Fibroblast of upper back skin (primary cell): ENCODE measurements at places on chromosomes 4 and X.

DNA sequence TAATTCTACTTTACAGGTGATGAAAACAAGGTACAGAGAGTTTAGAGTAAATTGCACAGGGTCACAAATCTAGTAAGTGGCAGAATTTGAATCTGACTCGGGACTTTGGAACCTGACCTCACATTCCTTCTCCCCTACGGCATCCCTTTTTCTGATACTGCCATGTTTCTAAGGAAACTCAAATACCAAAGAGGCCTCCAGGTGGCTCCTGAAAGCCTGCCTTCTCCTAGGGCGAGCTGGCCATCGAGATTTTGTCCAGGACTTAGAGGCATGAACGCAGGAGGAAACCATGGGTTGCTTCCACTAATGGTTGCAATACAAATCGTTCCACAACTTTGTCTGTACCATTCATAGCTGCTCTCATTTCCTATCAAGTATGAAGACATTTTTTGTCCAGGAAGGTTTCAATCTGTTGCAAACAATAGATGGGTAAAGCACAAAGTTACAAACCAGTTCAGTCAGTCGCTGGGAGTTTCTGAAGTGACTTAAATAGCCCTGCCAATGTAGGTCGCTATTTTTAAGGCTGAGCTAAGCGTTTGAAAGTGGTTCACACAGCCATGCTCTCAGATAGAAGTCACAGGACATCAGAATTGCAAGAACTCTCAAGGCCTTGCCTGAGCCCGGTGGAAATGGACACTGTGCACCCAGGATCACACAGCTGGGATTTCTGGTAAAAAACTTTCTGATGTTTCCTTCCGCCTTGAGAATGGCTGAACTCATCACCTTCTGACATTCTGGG lies 296.6 kb upstream of the PRPS2 start:
- no peak for DNase-seq

- no peak for DNase-seq
Observed at GRCh38 chrX:30156880-30157560, 58.3 kb upstream of the MAGEB2 start.

DNA sequence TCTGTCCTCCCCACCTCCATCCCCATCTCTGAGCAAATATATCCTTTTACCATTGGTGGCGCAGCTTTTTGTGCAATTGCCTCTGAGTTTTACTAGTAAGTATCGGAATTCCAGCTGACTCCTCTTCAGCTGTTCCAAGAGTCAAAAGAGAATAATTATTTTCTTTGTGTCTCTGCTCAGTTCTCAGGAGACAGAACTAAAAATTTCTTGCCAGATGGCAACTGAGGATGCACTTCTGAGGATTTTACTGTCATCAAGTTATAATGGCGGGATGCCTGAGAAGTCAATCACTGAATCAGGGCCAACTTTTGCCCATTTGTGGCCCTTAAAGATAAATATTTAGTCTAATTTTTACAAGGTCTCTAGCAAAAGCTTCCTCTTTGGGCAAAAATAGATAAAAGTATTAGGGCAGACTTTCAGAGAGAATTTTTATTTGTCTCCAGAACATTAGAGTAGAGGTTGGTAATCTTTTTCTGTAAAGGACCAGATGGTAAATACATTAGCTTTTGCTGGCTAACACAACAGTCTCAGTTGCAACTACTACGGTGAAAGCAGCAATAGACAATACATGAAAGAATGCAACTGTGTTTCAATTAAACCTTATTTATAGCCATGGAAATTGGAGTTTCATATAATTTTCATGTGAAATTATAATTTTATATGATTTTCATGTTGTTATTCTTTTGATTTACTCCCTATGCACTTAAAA lies 15.6 kb upstream of the ADGRA3 start:
- DNase-seq = no peak

DNA sequence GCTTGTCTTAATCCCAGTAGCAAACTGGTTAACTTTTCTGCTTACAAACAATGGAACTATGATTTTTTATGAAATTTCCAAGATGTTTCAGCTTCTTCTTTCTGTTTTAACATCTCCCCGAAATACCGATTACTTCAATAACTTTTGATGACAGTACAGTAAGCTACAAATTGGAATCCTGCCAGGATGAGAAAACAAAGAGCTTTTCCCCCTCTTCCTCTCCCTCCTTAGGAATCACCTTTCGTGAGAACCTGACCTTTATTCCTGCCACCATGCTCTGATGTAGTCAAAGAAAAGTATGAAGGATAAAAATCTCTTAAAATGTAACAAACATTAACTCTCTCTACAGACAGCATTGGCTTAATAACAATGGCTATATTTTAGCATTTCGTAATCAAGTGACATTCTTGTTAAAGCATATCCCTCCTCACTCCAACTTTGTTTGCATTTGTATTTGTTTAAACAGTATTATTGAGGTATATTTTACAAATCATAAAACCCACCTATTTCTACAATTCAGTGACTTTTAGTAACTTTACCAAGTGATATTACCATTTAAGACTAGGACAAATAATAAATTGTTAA lies 148.7 kb upstream of the NAP1L5 start:
- peak; percentile 28 for DNase-seq

DNA sequence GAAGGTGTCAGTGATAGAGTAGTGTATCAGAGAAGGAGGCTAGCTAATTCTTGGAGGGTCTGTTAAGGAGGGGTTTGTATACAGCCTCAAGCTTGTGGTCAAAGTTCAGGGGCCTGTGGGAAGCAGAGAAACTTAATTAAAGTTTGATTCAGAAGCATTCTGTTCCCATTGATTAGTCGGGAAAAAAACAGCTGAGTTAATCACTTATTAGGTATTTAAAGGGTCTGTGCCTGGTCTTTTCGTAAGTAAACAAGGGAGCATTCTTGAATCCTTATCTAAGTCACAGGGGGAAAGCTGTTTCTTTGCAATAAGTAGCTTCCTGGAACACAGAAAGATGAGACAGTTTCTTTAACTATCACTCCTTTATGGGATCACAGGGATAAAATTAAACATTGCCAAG lies 492.1 kb downstream of the PCDH10 start:
- DNase-seq = no peak

DNA sequence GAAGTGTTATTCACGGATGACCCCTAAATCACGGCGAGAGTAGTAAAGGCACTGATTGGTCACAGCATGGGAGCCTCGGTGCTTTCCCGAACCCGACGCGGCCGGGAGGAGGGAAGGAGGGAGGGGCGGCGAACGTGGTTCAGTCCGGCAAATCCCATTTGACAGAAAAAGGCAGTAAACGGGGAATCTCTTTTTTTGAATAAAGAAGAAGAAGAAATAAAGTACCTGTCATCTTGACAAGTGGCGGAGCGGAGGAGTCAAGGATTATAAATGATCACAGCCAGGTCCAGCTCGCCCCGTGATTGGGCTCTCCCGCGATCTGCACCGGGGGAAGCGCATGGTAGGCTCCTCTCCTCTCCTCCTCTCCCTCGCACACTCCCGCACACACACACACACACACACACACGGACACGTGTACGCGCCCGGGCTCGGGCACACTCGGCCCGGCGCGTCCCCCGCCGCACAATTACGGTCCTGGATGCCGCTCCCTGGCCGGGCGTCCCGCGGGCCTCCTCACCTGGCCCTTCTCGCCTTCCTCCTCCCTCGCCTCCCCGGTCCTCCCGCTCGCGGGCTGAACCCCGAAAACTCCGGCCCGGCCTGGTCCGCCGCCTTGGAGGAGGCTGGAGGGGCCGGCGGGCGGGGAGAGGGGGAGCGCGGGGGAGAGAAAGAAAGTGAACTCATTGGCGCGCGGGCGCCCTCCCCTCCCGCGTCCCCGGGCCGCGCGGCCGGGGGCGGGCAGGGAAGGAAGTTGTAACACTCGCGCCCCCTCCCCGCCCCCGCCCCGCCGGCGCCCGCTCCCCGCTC lies 99.2 kb upstream of the TENM3 start:
- DNase-seq = peak; percentile 90

- no peak for DNase-seq
Observed at GRCh38 chrX:41970419-41970818, 47.1 kb upstream of the CASK start.

DNA sequence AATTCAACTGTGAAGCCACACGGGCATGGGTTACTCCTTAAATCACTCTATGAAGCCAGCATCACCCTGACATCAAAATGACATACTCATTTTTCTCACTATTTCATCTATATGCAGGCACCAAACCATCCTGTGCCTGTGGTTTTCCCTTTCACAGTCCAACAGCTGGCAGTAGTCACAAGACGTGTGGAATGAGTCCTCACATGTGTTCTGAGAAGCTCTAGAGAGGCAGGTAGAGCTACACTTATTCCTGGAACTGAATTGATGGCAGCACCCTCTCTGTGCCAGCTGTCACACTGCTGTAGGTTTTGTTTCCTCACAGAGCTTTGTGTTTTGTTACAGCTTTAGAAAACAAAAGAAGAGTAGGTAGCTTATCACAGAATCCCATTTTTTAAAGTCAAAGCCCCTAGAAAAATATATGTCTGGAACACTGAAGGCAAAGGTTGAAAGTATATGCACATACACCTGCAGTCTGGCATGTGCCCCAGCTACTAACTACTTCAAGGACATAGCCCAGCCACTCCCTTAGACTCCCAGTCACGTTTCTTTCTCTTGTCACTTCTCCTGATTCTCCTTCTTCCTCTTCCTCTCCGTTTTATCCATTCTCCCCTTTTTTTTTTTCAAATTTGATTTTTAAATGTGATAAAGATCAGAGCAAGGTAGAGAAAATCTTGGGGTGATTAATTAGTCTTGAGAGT lies 107.1 kb downstream of the ANXA10 start:
- no peak for DNase-seq

DNA sequence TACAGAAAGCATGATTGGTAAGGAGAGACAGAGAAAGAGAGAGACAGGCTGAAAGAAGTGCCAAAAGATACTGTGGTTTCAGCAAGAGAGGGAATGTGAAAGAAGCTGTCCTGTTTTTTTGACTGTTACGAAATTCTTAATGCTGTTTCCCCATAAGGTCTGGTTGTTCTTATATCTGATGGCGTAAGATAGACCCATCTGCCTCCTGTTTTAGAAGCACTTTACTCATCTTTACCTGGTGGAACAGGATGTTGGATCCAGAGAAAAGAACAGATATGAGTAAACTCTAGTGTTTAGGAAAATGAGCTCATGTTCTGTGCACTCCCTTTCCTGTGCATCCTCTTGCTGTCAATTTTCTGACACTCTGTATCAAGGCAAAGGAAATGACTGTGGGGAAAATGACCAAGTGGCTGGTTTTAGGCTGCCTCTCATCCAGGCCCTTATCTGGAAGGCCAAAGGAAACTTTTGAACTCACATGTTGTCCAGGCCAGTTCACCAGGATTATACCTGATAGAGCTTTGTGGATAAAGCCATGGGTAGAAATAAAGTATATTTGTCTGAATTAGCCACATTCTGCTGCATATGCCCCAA lies 311.7 kb upstream of the HTR2C start:
- no peak for DNase-seq

DNA sequence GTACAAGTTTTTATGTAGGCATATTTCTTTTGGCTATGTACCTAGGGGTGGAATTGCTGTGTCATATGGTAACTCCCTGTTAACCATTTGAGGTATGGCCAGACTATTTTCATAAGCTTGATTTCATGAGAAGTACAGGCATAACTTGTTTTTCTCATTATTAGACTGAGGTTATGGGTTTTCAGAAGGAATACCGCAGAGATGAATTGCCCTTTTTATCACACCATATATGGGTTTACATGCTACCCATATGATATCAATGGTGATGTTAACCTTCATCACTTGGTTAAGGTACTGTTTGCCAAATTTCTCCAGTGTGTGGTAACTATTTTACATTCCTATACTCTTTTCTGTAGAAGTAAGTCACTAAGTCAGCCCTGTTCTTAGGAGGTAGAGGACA lies 23.5 kb downstream of the RAB40A start:
- DNase-seq = peak; percentile 74

- DNase-seq = no peak
Observed at GRCh38 chr4:128311659-128312403, 24.2 kb upstream of the PGRMC2 start.

DNA sequence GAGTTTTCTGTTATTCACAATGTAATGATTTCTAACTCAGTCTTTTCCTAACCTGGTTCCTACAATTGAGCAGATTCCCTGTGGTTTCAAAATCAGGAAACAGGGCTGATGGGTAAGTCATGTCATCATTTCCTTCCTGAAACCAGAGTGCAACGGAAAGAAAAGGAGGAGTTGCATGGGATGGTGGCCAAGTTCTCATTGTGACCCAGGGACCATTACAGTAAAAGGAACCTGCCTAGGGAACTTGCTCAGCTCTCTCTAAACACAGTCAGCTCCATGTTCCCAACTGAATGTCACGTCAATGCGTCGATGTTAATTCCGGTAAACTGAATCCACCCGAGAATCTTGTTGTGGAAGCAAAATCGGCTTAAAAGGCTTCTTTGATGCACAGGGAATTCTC lies 51.2 kb downstream of the LGI2 start:
- DNase-seq = peak; percentile 31

DNA sequence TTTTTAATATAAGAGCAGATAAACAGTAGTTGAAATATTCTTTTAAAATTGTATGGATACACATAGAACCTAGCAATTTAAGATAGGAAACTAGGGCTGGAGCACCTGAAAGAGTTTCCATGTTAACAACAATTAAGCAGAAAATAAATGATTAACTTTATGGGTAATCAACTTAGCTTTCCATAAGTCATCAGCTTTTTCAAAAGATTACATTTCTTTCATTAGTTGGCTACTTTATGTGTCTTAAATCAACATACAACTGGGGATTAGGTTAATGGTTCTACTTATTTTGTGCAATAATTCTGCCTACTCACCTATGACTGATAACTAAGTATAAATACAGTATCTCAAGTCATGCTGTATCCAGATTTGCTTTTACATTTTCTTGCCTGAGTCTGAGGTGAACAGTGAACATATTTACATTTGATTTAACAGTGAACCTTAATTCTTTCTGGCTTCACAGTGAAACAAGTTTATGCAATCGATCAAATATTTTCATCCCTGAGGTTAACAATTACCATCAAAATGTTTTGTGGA lies at the start of gene ANXA10:
ANXA10 (plus strand) TSS at position 362 of the 537 bp plus-strand sequence; CDS start at position 526, 164 bp downstream.
- no peak for DNase-seq

GRCh38 chr4:7524843-7525242 lies 90.1 kb upstream of the PSAPL1 start:
- DNase-seq = no peak

GRCh38 chr4:41857226-41857641 lies 78.0 kb upstream of the TMEM33 start:
- no peak for DNase-seq

DNA sequence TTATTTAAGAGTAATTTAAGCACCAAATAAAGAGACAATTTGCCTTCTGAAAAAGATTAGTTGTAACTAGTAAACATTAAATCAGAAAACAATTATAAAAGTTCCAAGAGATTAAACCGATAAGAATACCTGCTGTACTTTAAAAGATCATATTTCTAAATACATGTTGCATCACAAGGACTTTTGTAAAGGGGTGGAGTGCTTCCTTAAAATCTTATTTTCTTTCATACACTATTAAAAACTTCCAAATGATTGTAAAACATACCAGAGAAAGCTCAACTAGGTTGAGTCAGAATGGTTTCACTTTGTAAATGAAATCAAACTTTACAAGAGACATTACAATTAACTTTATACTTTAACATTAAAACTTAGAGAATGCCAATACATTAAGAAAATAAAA lies 41.8 kb downstream of the ACSL4 start:
- DNase-seq = no peak

DNA sequence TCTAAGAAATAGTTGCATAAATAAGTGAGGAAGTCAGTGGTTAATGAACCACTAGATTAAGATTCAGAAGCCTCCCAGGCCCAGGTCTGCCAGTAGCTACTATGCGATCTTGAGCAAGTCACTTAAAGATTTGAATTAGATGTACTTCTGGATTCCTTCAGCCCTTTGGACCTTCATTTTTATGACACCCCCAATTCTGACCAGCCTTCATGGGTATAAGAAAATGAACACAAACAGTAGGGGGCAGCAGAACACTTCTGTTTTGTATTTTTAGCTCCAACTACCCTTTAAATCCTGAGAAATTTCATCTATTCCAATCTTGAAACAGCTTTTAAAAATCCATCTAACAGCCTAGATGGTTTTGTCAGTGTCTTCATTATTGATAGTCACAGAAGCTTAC lies 19.0 kb downstream of the TMEM47 start:
- DNase-seq = peak; percentile 46
